Activated T-helper 1 cell treated with Interleukin-2 at 50 U/mL for 16 hours (primary cell): ENCODE measurements at places on chromosomes 7 and 10.

DNA sequence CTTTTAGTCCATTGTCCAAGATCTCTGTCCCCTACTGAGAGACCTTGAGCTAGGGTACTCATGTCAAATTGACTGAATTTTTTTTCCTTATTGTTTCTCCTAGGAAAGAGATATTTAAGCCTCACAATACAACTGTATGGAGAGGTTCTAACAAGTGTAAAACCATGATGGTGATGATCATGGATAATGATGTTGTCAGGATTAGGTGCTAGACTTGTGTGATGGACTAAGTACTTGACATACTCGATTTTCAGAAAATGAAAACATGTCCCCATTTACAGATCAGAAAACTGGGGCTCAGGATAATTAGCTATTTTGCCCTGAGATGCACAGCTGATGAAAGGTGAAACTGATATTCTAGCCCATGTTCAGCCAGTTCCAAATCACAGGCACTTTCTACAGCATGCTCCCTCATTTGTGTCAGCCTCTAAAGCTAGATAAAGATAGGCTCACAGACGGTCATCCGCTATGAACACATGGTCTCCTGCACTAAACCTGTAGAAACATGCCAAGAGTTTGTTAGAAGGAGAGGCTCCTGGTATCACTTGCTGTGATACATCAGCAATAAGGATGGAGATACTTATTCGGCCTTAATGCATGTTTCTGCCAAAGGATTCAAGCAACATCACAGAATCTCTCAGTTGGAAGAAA lies 67.6 kb downstream of the CREB3L2 start:
- no peak for DNase-seq

DNA sequence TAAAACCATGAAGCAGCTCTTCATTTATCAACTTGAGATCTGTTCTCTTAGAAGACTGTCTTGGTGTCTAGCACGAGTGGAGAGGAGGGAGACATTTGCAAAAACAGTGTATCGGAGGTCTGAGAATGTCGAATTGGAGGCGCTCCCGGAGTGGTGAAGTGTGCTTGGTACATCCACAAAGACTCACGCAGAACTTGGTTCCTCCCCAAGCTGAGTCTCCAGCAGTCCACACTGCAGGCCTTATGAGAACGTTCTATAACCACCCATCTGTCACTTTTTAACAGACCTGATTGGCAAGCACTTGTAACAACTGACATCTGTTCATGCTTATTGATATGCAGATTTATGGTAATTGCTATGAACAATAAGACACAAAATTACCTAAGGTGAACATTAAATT lies 261.6 kb downstream of the CELF2 start:
- no peak for DNase-seq

DNA sequence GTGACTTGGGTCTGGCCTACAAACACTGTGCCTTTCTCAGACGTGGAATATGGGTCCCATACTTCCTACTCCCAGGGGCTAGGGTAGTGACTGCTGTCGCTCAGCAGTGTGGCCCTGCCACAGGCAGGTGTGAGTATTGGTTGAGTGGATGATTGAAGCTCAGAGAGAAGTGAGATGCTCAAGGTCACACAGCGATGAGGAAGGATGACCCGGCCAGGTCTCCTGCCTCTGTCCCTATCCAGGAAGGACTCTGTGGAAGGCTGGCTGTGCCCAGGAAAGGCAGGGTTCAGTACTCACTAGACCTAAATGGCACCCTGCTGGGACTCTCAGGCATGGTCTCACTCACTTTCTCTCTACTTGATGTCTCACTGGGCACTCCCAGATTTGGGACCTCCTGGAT lies 2.8 kb downstream of the PRF1 start:
- DNase-seq = no peak

DNA sequence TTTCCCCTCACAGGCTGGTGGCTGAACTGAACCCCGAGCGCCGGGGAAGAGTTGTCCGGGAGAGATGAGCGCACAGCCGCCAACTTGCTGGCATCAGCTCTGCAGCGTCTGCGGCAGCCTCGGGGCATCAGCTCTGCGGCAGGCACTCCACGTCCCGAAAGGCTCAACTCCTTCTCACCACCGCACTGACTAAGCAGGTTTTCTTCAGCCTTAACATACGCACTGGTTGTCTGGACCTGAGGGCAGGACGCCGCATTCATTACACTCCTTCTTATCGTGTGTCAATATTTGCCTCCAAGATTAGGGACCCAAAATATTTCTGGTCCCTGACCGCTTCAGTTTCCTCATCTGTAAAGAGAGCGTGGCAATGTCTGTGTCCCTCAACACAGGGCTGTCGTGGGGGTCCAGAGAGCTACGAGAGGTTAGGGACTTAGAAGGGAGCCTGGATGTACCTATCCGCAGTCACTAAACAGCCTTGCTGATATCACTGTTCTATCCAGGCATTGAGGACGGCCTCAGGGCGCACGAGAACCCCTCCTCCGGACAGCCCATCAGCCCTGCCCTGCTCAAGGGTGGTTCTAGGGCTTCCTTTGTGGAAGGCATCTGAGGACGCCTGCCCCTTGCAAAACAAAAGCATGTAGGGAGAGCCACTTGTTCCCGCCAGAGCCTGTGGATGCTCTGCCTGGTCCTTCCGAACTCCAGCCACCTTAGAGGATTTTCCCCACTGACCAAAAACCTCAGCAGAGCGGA lies 42.8 kb upstream of the FIGNL1 start:
- DNase-seq = no peak
